DMS153 (cell line): ENCODE measurements at places on chromosomes 2 and 18.
A peak's percentile ranks its signal among the peaks of the same experiment; 100 is the strongest.

DNA sequence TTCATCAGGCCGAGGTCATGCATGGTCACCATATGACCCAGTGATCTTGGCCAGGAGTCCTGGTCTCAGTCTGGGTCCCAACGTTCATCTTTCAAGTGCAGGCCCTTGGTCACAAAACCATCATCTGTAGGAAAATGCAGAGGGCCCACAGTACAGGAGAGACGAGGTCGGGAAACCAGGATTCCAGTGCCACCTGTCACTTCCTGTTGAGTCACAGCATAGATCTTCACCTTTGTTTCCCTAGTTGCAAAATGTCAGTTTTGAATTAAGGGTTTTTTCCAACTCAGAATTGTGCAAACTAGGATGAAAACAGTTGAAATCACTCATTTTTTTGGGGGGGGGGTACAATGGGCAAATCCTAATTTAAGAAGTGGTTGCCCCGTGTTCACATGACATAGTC lies 162.2 kb downstream of the INSIG2 start:
- no peak for DNase-seq

DNA sequence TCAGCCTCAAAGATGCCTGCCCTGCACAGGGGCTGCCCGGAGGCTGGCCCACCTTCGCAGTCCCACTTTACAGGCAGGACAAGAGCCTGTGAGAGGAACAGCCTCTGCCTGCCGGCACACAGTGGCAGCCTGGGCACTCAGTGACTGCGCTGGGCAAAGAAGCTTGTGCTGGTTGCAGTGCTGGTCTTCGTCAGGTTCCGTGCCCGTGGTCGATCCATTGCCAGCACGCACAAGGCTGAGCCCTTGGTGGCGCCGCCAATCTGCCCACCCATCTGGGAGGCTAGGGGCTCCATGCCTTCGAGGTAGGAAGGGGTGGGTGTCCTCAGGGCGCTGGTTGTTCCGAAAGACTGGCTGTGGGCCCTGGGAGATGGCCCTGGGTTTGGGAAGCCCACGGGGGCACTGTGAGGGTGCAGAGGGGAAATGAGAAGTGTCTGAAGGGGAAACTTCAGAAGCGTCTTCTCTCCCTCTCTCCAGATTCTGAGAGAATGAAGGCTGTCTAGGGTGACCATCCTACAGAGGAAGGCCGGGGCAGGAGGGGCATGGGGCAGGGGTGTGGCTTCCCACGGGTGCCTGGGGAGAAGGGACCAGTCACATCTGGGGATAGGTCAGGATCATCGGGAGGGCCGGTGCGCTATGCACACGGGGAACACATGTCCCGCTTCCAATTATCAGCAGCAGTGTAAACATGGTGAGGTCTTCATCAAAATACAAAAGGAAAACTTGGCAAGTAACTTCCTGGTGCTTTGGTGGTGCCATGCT lies 49.1 kb upstream of the HS6ST1 start:
- no peak for DNase-seq

- DNase-seq, result no peak
These were observed 497 bp downstream of the PLA2R1 start for GRCh38 chr2:160061944-160062291.

- no peak for DNase-seq
These were observed 163.2 kb upstream of the NCK2 start for GRCh38 chr2:105581555-105581944.

GRCh38 chr18:35513181-35513936 lies 15.6 kb upstream of the INO80C start:
- DNase-seq, result no peak

- DNase-seq, result no peak
These were observed 88.0 kb upstream of the CELF4 start for GRCh38 chr18:37653618-37654017.

- DNase-seq, result peak; percentile 71
These were observed 30.7 kb upstream of the PTMA start for GRCh38 chr2:231677632-231678104.

DNA sequence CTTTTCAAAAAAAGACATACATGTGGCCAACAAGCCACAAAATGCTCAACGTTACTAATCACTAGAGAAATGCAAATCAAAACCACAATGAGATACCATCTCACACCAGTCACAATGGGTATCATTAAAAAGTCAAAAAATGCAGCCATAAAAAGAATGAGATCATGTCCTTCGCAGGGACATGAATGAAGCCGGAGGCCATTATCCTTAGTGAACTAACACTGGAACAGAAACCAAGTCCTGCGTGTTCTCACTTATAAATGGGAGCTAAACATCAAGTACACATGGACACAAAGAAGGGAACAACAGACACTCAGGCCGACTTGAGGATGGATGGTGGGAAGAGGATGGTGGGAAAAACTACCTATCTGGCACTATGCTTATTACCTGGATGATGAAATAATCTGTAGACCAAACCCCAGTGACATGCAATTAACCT lies 17.8 kb upstream of the ATL2 start:
- no peak for DNase-seq

DNA sequence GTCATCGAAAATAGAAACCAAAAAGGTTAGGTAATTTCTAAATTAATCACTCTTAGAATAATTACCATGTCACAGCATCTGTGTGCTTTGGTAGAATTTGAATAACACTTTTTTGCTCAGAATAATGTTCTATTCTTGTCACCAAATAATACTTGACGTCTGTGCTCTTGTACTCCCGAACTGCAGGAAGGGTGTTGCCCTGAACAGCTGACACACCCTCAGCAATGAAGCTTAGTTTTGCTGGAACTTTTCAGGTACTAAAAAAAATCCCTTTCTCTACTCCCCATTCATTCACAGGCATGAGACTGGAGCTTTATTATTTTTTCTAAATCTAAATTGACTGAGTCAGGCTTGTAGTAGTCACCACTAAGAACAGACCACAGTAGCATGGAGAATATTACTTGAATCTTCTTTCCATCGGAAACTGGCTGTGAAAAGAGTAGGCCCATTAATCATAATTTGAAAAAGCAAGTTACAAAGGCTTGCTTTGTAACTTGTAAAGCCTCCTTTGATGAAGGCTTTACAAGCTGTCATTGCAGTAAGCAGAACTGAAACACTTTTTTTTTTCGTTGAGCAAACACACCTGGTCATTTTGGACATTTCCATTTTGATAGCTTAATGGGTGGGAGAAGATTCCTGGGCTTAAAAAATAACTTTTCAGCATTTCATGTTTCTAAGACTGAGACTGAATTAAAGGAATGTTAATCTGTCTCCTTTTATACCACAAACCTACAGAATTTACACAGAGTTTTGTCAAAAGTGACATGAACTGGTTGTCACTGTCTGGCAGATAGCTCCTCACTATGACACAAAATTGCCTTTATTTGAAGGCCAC lies 70.3 kb upstream of the PELI1 start:
- peak; percentile 58 for DNase-seq

DNA sequence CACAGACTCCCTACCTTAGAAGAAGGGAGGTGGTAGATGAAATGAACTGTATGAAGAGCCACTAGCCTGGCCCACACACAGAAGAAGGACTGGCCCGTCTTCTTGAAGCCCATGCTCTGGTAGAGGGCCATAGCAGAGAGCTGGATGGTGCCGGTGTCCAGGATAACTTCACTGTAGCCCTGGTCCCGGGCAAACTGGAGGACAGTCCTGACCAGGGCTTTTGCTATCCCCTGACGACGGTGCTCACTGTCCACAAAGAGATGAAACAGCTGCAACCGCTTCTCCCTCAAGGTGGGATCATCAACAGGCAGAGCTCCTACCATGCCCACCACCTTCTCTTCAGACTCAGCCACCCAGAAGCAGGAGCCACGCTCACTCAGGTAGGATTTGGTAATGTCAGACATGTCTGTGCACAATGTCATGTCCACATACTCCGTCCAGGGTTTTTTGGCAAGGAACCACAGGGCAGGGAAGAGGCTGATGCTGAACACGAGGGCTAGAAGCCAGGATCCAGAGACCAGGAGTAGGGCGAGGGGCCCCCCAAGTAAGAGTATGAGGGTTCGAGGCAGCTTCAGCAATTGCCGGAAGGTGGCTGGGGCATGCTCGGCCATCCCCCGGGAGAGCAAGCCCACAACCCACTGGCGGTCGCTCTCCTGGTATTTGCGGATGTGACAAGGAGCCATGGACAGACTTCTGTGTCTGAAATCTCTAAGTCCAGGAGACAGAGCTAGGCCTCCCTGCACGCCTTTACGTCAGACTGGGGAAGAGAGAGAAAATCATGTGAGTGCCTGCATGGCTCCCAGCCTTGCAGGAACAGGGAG lies 1.1 kb downstream of the NAT8 start:
- DNase-seq, result no peak

DNA sequence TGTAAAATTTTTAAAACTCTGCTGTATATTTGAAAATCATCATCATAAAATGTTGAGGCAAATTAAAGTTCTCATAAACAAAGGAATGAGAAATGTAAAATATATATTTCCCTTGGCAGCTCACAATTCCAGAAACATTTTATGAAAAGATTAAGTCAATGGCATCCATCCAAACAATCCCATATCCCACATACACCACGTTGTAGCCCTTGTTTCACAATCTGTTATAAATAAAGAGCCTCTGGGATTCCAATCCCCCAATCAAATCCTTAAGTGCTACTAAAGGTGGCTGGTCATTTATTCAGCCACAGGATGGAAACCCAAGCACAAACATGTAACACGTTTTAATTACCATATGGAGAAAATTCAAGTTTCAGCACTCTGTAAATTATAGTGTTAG lies 51.7 kb downstream of the GFPT1 start:
- no peak for DNase-seq

DNA sequence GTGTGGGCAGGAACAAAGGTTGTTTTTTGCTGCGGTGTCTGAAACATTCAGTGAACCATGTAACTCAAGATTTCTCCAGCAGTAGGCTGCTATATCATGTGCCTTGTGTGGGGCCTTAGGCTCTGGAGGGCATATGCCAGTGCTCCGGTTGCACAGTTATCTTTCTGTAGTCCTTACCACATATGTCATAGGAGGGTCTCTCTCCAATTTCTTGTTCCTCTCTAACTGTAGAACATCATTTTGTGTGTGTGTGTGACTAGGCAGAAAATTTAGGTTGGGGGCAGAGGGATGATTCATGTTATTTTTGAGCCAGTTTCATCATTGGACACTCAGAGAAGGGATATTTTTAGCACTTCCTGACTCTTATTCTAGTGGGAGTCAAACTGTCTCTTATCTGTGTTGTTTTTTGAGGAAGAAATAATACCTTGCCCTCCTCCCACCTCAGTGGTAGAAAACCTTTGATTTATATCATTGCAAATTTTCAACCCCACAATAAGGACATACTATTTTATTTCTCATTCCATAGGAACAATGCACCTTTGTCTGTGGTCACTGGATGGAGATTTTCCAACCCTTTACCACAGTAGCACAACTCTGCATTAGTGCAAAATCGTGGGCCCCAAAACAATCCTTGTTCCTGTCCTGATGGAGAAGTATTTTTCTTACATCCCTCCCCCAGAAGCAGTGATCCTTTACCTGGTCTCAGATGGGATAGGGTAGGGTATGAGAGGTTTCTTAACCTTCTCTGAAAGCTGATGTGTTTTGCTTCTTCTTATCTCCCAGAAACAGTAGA lies 113.9 kb downstream of the CCDC74A start:
- DNase-seq, result no peak

DNA sequence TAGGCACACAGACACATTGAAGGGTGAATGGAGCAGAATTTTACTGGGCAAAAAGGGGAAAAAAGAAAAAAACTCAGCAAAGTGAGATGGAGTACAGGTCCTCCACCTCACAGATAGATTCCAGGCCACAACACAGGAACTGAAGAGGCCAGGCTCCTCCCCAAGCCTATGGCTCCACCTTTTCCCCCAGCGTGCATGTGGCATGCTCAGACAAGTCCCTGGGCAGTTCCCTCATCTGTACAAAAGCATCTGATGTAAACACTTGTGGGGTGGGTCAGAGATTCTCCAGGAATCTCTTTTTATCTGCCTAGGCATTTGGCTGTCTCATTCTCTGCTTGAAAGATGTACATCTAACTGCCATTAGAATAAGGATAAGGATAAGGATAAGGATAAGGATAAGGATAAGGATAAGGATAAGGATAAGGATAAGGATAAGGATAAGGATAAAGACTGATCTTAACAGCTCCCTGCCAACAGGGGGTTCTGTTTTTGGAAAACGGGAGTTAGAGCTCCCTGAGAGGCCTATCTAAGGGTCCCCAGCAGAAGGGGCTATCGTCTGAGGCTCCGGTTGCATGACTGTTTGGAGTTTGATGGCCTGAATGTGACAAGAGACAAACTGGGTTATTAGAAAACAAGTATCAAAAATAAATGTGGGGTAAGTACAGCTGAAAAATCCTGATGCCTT lies 17.2 kb upstream of the ASXL3 start:
- peak; percentile 10 for DNase-seq

- DNase-seq, result no peak
These were observed 503.2 kb upstream of the FAM98A start for GRCh38 chr2:34102339-34102738.

- DNase-seq, result no peak
These were observed 74.6 kb upstream of the ARL5A start for GRCh38 chr2:151902829-151903228.

DNA sequence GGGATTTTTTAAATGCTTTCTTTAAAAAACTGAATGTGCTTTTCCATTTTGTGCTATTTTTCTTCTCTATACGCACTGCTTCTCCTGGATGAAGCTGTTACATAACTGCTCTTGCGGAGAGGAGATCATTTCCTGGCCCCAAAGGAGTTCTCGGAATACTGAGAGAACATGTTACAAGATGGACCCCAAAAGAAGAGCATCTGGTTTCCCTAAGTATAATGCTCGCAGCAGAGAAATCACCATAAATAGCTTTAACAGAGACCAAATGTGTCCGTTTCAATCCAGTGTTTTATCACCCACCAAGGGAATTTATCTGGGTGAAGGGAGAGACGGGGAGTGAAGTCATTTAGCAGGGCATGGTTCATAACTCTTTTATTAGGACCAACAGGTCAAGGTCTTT lies 80.1 kb downstream of the RBM43 start:
- DNase-seq, result no peak

- DNase-seq, result peak; percentile 25
These were observed 44.8 kb downstream of the DIPK1C start for GRCh38 chr18:74412116-74412880.

GRCh38 chr2:108029496-108029895 lies 43.2 kb downstream of the SLC5A7 start:
- no peak for DNase-seq

DNA sequence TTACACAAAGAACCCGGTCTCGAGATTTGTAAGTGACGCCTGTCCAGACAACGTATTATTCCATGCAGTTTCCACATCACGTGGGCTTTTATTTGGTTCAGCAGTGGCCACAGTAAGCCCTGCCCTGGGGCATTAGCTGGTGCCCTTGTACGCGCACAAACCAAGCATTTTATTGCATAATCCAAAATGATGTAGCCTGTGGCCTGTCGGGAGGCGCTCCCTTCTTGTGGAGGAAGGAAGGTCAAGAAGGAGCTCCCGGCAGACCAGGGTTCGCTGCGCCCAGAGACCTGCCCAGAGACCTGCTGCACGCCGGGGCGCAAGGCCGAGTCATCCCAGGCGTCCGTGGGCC lies 179.6 kb upstream of the ALKAL2 start:
- DNase-seq, result no peak

DNA sequence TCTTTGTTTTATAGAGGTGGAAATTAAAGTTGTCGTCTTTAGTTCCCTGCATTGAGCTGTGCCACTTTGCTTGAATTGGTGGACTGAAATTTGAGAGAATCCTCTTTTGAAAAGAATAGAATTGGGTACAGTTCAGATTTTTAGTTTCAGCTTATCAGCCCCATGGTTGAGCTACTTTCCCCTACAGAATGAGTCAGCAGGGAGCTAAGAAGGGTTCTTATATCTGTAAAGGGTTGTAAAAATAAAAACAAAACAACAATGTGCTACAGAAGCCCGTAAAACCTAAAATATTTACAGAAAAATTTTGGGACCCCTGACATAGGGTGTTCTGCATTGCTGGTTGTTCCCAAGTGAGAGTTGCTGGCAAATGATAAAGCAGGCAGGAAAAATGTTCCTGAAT lies 12.6 kb downstream of the SLC20A1 start:
- DNase-seq, result no peak
